ENCODE measurements at places on chromosomes 7 and 10.

GRCh38 chr10:95389982-95390381 is 99.2 kb upstream of the PDLIM1 start:
- DNase-seq: no peak

DNA sequence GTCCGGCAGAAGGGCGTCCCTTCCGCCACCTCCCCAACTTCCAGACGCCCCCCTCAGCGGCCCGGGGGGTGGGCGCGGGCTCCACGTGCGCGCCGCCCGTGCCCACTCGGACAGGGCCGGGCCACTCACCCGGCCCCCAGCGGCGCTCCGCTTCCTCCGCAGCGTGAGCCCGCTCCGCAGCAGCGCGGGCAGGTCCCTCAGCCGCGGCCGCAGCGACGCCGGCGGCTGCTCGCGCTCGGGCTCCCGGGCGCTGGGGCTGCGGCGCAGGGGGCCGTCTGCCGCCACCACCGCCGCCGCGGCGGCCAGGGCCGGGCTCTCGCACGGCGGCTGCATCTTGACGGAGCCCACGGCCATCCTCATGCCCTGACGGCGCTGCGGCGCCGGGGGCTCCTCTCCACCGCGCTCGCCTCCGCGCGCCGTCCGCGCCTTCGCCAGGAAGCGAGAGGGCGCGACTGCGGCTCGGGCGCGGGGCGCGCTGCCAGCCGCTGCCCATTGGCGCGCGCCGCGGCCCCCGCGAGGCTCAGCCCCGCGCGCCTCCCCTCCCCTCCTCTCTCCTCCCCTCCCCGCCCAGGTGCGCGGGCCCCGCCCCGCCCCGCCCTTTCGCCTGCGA is at the start of gene RAPGEF5:
Gene RAPGEF5, minus strand, starts transcription at position 454 of the 610 bp plus-strand sequence. Its CDS starts 94 bp downstream, at position 360.
- DNase-seq: no peak

DNA sequence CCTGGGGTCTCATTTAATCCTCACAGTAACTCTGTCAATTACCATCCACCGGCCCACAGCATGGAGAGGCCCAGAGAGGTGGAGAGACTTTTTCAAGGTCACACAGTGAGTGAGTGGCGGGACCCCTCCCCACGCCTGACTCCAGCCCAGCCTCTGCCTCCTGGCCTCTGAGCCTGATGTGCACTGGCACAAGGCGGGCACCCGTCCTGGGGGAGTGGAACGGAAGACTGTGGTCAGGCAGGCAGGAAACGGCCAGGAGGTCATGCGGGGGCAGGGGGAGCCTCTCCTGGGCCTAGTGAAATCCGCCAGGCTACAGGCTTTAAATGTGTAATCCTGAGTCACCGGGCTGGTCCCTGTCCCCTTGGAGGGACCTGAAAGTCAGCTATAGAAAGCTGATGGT is 32.2 kb downstream of the ZCCHC24 start:
- no peak for DNase-seq

DNA sequence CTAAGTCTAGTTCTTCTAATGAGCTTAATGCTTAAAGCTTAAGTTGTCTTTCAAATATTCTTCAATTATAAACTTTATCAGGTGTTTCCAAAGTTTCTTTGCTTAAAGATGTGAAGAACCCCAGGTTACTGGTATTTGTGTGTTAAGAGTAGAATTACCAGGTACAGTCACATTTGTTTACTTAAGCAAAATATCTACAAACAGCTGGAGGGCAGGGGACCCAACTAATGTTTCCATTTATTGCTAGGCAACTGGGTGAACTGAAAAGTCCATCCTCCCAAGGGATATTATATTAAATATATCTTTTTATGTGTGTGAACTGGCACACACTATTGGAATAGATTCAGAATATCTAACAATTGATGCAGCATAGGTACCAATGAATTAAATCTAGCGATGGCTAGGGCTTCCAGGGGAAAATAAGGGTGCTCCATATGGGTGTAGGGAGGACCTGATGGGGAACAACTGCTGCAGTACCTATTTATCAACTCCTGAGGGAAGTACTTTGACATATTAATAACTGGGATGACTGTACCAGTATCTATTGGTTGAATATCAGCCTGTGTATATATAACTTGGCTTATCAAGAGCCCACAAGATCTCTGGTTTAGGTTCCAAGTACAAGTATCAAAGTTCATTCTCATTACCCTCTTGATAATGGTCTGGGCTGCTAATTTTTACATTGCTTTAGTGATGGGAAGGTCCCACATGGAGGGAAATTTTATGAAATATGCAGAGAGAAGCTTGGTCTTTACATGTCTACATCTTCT is 10.3 kb upstream of the AGR3 start:
- no peak for DNase-seq

DNA sequence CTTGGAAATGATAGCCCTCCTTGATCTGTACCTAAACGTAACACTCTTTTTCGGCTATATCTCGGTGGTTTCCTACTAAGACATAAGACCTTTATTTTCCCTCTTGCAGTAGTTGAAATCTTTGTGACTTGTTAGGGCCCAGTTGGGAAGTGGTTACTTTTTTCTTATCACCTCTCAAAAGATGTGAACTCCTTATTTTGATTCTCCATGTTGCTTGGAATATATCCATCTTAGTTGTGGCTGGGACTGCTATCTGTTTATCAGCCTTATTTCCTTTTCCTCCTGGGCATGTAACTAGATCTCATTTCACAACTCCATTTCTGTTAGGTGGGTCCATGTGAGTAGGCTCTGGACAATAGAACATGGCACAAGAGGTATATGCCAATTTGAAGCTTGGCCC is 4.1 kb upstream of the CPED1 start:
- DNase-seq: no peak

DNA sequence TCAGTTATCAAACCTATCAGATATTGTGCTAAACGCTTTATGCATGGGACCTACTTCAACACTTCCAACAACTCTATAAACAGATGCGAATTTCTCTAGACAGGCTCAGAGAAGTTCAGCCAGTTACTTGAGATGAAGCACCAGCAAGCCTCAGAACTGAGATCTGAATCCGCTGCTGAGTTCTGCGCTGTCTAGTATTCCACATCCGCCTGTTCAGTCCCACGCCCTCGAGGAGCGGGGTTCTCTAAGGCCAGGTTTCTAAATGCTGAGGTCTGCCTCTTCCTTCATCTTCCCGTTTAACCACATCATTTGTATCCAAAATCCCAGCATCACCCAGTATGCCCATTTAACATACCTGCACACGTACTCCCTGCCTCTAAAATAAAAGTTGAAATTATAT is 297.8 kb upstream of the ZNF32 start:
- no peak for DNase-seq

DNA sequence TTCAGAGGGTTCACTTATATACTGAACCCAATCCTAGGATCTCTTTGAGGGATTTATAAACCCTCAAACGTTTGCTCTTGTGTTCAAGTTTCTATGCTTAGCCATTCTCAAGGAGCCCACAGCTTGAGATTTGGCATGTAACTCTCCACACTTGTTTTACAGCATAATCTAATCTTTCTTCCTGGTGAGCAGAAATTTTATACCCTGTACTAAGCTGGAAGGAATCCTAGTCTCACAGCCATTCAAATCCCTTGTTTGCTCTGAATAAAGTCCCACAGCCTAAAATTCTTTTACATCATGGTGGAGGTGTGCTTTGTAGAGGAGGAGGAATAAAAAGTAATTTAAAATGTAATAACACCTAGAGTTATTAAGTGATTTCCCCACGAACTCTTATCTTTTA is 5.3 kb upstream of the AGR2 start:
- DNase-seq: no peak

DNA sequence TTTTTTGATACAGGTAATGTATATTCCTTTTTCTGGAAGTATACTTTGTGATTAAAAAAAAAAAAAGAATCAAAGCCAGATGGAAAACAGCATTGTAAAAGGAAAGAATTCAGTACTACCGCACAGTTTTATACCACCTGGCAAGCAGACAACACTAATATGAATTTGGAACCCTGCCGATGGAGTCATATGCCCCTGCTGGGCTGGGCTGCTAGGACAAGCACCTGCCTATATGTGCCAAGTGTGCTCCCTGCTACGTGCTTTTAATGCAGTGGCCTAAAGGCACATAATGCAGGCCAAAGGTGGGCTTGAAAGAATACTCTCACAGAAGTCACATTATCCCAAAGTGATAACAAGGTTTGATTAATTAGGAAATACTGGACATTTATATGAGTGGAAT is 29.8 kb upstream of the WAC start:
- no peak for DNase-seq
